T-cell (primary cell): ENCODE measurements at places on chromosomes 16 and 17.

DNA sequence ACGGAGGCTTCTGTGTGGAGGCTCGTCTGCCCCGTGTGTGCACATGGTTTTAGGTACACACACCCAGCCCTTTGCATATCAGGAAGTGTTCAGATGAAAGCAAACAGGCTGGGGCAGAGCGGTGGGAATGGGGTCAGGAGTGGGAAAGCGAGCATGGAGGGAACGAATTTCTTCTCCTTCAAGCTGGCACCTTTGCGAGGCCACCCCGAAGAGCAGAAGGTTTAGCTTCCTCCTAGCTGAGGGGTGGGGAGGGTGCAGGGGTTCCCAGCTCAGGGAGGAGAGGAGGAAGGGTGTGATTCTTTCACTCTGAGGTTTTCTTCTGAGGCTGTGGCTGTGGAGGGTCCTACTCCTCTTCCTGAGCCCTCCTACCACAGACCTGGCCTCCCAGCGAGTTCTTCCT, 83.6 kb downstream of the ABR start:
- no peak for DNase-seq

- DNase-seq = no peak
Measured at GRCh38 chr17:47654991-47655390, 5.3 kb downstream of the KPNB1 start.

GRCh38 chr17:28173801-28174200, 131.3 kb downstream of the NLK start:
- no peak for DNase-seq

- DNase-seq = no peak
Measured at GRCh38 chr17:57213180-57213825, 43.0 kb upstream of the MSI2 start.

GRCh38 chr17:49434821-49435670, 20.4 kb upstream of the PHB1 start:
- no peak for DNase-seq

DNA sequence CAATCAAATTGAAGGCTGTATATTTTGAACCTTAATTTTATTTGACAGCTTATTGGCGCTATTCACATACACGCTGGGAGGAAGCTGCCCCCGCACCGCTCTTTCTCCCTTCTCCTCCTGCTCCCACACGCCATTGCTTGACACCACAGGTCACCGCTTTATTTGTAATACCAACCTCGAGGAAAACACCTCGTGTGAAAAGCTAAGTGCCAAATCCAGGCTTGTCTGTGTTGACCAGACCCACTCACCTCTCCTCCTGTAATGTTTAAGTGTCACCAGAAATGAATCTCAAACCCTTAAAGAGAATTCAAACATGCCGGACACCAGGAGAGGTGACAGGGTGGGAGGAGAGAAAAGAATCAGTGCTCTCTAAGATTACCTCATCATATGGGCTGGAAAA, 331.4 kb downstream of the GRIN2A start:
- no peak for DNase-seq

DNA sequence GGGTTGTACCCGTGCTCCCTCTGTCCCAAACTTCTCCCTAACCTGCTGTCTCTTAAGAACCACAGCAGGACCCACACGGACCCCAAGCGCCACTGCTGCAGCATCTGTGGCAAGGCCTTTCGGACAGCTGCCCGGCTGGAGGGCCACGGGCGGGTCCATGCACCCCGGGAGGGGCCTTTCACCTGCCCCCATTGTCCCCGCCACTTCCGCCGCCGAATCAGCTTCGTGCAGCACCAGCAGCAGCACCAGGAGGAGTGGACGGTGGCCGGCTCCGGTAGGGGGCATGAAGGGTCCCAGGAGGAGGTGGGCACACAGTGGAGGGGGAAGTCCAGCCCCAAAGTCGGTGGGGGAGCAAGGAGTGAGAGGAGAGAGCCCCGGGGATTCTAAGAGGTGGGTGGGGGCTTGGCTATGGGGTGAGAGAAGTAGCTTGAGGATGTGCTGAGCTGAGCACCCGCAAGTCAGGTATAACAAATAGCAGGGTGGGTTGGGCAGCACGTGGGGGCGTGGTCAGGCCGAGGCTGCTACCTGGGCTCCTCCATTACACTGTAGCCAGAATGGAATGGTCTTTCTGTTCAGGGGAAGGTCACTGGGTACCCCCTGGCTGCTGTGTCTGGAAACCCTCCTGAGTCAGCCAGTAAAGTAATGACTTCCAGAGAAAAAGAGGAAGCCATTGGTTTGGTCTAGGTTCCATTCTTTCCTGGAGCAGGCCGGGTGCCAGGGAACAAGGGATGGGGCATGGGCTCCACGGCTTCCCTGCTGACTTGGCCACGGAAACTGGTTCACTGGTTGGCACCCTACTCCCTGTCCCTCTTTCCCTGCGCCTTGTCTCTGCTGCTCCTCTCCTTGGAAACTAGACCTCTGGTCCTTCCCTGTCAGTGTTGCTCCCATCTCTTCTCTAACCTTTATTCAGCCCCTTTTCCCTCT, 7.1 kb downstream of the PRSS53 start:
- no peak for DNase-seq

- DNase-seq = no peak
Measured at GRCh38 chr17:81348097-81349055, 46.9 kb upstream of the BAHCC1 start.

DNA sequence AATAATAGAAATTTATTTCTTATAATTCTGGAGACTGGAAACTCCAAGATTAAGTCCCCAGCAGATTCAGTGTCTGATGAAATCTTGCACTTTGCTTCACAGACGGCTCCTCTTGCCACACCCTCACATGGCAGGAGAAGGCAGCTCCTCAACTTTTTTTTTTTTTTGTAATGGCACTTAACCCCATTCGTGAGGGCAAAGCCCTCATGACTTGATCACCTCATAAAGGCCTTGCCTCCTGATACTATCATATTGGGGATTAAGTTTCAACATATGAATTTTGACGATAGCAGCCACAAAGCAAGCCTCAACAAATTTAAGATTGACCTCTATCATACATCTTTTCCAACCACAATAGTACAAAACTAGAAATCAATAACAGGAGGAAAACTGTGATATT, 42.3 kb upstream of the CDYL2 start:
- DNase-seq = no peak
